CD8-positive, alpha-beta memory T cell (primary cell): ENCODE measurements at places on chromosomes 5 and 9. TPM values are rescaled to one million over a fixed set of nuclear protein-coding genes. Genes with fewer than 3 reads are reported as not detected.

DNA sequence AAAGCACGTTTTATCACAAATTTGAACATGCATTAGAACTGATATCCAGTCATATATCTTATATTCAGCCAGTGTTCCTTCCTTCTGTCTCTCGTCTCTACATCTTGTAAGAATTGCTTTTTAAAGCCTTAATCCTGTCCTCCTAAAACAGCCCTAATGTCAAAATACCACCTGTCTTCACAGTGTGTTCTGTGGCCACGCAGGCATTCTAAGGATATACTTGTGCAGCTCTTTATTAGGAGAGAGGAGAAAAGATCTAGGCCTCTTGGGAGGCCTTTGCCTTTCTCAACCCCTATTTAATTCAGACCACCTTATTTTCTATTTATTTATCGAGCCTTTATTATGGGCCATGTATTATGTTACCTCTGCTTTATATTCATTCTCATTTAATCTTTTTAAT lies 78.3 kb downstream of the MAN2A1 start:
- peaks cover 13% of the 10 kb centered on the region for H3K36me3 ChIP-seq
- H3K27ac ChIP-seq, result no peak overlapping the region
- H3K27me3 ChIP-seq, result no peaks in the 10 kb centered on the region

DNA sequence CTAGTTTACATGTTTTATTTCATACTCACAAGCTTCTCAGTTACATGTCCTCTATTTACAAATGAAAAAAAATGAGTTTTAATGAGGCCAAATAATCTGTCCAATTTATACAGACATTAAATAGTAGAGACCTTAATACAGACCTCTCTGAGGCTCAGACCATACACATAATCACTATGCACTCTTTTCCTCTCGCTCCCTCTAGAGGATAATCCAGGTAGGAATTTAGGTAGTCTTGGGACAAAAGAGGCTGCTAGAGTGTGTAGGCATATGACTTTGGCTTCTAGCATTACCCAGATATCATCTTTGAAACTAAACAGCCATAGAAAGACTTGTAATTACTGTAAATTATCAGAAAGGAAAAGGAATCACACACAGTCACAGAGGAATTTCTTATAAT lies 444.7 kb downstream of the HINT1 start:
- H3K27ac ChIP-seq, result no peak overlapping the region
- H3K27me3 ChIP-seq, result no peaks in the 10 kb centered on the region
- H3K36me3 ChIP-seq, result no peaks in the 10 kb centered on the region

DNA sequence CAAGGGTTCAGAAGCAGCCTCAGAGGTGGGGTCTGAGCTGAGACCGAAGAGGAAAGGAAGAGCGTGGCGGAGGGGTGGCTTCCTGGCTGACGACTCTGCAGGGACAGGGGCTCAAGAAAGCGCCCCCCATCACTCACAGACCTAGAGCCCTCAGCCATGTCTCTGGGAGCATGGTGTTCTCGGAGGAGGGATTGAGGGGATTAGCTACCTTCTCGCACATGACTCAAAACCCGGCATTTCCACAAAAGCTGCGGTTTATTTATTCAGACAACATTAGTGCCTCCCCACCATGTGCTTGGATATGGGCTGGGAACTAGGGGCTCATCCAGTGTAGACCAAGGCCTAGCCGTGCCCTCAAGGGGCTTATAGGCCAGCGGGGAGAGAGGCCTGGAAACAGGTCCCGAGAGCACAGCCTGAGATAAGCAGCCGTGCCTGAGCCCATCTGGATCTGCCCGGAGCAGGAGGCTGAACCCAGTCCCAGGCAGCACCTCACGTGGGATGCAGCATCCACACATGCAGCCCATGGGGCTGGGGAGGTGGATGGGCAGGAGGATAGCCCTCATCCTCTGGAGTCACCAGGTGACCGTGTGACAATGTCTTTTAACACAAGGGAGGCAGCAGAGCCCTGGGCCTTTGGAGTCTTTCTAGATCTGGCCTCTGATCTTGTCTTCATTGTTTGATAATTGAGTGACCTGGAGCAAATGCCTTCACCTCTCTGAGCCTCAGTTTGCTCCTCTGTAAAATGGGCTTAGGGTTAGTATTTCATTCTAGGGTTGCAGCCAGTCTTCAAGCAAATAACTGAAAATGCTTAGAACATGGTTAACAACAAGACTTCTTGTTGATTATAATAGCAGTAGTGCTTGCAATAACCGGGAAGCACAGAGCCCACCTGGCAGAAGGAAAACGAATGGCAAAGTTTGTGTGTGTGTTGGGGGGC lies 878 bp upstream of the HMCN2 start:
- H3K4me1 ChIP-seq, result no peaks in the 10 kb centered on the region
- no peak overlapping the region for H3K27ac ChIP-seq
- peaks cover 33% of the 10 kb centered on the region for H3K27me3 ChIP-seq
- DNase-seq, result no peak
- no peak overlapping the region for H3K4me3 ChIP-seq

DNA sequence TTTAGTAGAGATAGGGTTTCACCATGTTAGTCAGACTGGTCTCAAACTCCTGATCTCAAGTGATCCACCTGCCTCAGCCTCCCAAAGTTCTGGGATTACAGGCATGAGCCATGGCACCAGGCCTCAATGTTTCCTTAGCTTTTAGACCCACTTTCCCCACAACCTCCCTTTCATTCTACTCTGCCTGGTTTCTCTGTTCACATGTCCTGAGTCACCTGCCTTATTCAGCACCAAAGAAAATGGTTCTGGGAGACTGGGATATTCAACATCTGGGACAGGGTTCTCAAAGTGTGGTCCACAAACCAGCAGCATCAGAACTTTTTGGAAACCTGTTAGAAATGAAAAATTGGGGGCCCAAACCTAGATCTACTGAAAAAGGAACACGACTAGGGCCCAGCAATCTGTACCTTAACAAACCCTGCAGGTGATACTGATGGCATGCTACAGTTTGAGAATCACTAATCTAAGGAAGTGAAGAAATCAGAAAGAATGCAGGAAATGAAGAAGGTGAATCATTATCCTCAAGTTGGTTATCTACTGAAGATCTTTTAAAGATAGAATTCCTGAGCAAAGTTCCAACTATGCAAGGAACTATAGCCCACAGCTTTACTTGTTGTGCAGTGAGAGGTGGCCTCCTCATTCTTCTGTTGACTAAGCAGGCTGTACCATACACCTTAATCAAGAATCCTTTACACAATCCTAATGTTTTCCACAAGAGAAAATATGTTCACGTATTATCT lies 51.8 kb upstream of the CTNNAL1 start:
- no peak for DNase-seq
- H3K4me1 ChIP-seq, result no peaks in the 10 kb centered on the region
- no peak overlapping the region for H3K4me3 ChIP-seq
- peaks cover 24% of the 10 kb centered on the region for H3K36me3 ChIP-seq
- H3K27me3 ChIP-seq, result no peaks in the 10 kb centered on the region

- H3K27ac ChIP-seq, result no peak overlapping the region
- H3K36me3 ChIP-seq, result no peaks in the 10 kb centered on the region
- H3K27me3 ChIP-seq, result no peaks in the 10 kb centered on the region
Observed at GRCh38 chr5:169242175-169242848, 58.6 kb downstream of the SLIT3 start.

DNA sequence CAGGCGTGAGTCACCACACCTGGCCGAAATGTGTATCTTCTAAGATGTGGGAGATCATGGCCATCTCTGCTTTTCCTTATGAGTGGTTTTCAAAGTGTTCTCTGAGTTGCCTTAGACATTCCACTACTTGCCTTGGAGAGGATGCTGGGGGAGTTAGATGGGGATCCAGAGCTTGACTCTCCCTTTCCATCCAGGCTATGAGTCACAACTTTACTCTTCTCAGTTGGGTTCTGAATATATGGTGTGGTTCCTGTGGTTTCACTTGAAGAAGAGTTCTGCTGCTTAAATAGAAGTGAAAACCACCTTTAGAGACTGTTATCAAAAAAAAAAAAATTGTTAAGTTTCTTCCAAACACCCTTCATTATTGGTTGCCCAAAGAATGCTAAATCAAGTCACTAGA lies 217.6 kb downstream of the ZNF608 start:
- no peaks in the 10 kb centered on the region for H3K27me3 ChIP-seq
- H3K4me3 ChIP-seq, result no peak overlapping the region

- H3K27me3 ChIP-seq, result no peaks in the 10 kb centered on the region
- H3K36me3 ChIP-seq, result no peaks in the 10 kb centered on the region
- DNase-seq, result no peak
- no peak overlapping the region for H3K27ac ChIP-seq
Observed at GRCh38 chr5:32687499-32687831, 23.7 kb upstream of the NPR3 start.

DNA sequence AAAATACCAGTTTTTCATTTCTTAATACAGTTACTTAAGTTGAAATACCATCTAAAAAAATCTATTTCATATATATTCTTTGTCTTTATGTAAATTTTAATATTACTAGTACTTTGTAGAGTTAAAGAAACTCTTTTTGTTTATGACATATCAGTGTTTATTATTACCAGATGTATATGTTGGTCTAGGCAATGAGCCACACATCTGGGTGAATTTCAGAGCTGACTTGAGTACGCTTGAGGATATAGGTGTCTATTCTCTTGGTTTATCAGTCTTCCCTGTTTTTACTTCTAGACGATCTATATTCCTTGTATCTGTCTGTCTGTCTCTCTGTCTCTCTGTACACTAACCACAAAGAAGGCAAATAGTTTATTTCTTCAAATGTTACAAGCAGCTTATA lies 2.9 kb downstream of the SMAD5 start:
- H3K4me1 ChIP-seq, result peaks cover 13% of the 10 kb centered on the region
- H3K27me3 ChIP-seq, result no peaks in the 10 kb centered on the region
- no peak for DNase-seq
- no peak overlapping the region for H3K27ac ChIP-seq

- H3K4me3 ChIP-seq, result no peak overlapping the region
- no peaks in the 10 kb centered on the region for H3K27me3 ChIP-seq
- H3K27ac ChIP-seq, result no peak overlapping the region
- H3K36me3 ChIP-seq, result no peaks in the 10 kb centered on the region
- no peaks in the 10 kb centered on the region for H3K4me1 ChIP-seq
Observed at GRCh38 chr5:173759691-173760090, 128.5 kb upstream of the CPEB4 start.

DNA sequence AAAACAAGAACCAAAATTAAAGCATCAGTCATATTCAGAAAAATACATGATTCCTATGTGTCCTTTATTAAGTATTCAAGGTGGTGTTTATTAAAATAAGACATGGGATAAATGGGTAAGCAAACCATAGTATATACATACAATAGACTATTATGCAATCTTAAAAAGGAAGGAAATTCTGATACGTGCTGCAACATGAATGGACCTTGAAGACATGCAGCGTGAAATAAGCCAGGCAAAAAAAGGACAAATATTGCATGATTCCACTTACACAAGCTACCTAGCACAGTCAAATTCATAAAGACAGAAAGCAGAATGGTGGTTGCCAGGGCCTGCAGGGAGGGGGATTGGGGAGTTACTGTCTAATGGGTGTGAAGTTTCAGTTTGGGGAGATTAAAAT lies 127.7 kb downstream of the DMAC1 start:
- H3K36me3 ChIP-seq, result no peaks in the 10 kb centered on the region
- no peaks in the 10 kb centered on the region for H3K4me1 ChIP-seq
- DNase-seq, result no peak

DNA sequence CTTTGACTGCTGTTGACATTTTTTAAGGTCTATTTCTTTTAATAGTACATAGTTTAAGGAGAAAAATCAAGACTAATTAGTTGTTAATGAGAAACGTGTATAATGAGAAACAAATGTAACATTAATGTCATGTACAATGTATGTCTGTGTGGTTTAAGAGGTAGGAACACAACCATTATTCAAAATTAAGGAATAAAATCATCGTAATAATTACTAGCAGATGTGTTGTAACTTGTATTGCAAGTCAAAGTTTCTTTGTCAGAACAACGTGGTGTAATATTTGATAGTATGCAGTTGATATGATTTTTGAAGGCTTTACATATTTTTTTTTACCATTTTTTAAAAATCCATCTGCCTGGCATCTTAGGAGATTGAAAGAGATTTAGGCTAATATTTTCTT lies 120.2 kb upstream of the ARRDC3 start:
- DNase-seq, result no peak
- H3K27me3 ChIP-seq, result no peaks in the 10 kb centered on the region
- no peak overlapping the region for H3K4me3 ChIP-seq
- no peak overlapping the region for H3K27ac ChIP-seq

DNA sequence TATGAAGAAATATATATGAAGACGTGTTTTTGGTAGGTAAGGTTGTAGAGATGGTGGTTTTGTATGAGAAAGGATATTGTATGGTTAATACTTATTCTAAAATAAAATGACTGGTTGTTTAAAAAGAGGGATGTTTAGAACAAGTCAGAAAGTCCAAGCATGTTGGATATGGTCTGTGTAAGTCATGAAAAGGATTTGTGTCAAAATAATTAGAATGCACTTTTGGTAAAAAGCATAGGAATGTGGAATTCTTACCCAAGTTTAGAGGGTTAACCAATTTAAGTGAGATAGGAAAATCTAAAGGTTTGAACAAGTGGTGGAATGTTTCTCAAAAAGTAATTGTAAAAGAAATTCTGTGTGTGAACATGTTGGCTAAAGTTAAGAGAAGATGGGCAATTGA lies 1556.5 kb upstream of the C9orf72 start:
- no peak overlapping the region for H3K4me3 ChIP-seq
- no peaks in the 10 kb centered on the region for H3K4me1 ChIP-seq
- no peaks in the 10 kb centered on the region for H3K36me3 ChIP-seq

DNA sequence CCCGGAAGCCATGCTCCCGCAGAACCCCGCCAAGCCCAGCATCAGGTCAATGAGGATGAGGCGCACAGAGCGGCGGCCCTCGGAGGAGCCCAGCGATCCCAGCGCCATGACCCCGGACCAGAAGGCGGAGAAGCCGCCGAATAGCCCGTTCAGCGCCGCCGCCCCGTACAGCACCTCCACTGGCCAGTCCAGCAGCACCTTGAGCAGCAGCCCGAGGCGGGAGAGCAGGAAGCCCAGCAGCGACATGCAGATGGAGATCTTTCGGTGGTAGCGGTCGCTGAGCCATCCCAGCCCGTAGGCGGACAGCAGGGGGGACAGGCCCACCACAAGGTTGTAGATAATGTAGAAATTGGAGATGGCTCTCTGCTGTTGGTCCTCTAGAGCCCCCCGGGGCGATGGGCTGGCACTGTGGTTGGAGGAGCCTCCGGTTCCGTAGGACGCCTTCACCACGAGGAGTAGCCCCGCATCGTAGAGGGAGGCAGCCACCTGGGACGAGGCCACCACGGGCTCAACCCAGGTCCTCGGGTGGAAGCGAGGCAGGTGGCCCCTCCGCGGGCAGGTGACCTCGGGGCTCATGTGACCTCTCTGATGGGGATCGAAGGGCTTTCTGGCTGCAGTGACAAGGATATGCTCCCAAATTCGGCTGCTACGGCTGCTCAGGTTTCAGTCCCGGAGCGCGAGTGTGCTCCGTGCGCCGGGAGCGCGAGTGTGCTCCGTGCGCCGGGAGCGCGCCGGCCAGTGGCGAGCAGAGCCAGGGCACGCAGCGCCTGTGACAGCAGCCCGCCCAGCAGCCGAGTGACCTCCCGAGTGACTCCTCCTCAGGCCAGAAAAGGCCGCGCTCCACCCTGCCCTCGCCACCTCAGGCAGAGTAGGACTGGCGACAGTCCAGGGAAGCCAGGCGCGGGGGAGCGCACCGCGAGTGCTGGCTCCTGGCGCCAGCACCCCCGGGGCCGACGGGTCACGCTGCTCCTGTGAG lies at the start of gene SLC46A2:
Gene SLC46A2, minus strand, starts transcription at position 771 of the 976 bp plus-strand sequence. Its CDS starts 195 bp downstream, at position 576.
- no peak within 1 kb of the TSS for H3K4me3 ChIP-seq
- DNase-seq, result no peak
- no peaks in the 10 kb centered on the region for H3K4me1 ChIP-seq
- H3K27ac ChIP-seq, result no peak within 1 kb of the TSS
- no peaks in the 10 kb centered on the region for H3K27me3 ChIP-seq

- DNase-seq, result no peak
- no peaks in the 10 kb centered on the region for H3K27me3 ChIP-seq
- H3K4me3 ChIP-seq, result no peak overlapping the region
- H3K27ac ChIP-seq, result no peak overlapping the region
Observed at GRCh38 chr5:160743027-160743426, 109.0 kb downstream of the ATP10B start.

Gene PCA3
- not detected for total RNA-seq

Gene MAP1B
- 0.13 TPM for total RNA-seq

Gene C5orf58
- total RNA-seq, result not detected

Gene PFN3
- total RNA-seq, result not detected

Gene MSMP
- total RNA-seq, result 0.63 TPM
